ENCODE measurements at places on chromosomes 4 and X.

DNA sequence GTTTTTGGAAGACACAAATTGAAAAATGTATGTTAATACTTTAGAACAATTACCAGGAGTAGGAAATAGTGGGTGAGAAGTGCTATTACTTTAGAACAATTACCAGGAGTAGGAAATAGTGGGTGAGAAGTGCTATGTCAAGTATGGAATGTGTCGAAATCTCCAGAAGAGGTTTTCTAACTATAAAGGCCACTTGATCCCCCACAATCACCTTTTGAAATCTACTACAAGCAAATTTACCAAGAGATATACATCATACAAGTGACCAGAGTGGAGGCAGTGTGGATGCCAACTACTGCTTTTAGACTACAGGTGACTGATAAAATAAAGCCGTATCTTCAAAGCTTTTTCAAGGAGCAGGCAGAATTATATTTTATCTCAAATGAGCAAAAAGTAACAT, 43.1 kb downstream of the MAB21L2 start:
- no peak for DNase-seq

DNA sequence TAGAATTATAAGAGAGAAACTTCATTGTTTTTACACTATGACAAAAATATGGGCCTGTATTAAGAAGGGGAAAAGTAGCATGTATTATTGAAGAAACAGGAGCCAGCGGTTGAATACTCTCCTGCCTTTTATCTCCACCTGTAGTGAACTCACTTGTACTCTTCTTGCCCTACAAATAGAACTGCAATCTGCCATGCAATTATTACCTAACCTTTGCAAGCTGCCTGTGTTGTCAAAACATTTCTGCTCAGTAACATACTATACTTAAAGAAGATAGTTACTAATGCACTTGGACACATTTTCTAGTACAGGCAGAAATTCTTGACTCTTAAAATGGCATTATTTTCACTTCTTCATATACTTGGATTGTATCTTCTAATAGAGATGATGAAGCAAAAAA, 818.4 kb upstream of the GRID2 start:
- no peak for DNase-seq

DNA sequence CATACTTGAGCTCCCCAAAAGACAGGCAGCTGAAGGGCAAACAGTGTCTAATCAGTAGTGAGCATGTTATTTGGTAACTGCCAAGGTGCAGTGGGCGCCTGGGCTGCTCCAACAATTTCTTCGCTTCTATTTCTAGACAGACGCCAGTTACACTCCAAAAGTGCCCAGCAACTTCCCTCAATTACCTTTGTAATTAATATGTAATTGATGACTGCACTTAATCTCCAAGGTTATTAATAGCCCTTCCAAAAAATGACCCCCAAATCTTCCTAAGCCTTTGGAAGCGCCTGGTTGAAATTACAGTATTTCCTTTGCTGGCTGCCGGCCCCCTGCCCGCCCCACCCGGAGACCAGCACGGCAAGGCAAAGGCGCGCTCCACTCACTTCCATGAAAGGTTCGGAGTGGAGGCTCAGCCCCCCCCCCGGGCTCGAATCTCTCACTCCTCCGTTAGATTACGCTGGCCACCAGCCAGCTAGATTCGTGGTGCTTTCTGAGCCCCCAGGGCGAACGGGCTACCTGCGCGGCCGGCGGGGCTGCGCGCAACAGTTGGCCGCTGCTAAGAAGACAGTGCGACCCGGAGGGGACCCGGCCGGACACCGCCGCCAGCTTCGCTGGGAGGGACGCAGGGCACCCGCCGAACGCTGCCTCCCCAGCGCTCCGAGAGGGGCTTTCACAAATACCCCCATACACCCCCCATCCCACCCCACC, 1.9 kb downstream of the GPC4 start:
- DNase-seq: no peak

- DNase-seq: no peak
Observed at GRCh38 chr4:47704693-47705325, 133.1 kb downstream of the CORIN start.

GRCh38 chr4:149409555-149409962, 406.1 kb downstream of the IQCM start:
- no peak for DNase-seq

GRCh38 chrX:154356596-154356995, 17.8 kb downstream of the FLNA start:
- DNase-seq: no peak

- DNase-seq: no peak
Observed at GRCh38 chrX:652341-652741, 21.8 kb downstream of the SHOX start.

DNA sequence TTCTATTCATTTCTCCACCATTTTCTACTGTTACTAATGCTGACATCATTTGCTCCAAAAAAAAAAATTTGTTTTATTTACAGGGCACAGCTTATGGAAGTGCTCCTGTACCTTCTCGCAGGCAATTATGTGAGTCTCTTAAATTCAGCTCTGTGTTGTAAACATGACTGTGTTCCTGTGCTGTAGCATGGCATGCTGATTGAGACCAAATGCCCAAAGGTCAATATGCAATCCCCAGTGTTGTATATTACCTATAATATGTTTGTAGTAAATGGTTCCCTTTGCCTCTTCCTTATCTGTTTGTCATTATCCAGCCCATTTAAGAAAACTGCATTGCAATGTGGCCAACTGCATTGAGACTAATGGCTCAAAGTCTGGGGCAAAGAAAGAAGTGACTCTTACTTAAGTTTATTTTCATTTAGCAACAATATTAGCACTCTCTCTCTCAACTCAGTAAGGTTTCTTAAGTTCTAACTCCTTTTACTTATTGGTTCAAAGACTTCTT, 1020.0 kb upstream of the GRID2 start:
- no peak for DNase-seq

- no peak for DNase-seq
Observed at GRCh38 chrX:124127496-124127895, 166.0 kb downstream of the STAG2 start.

GRCh38 chr4:70182517-70183167, 12.9 kb upstream of the ODAM start:
- no peak for DNase-seq

GRCh38 chrX:24081661-24082154, 27.0 kb downstream of the EIF2S3 start:
- DNase-seq: peak; percentile 27

DNA sequence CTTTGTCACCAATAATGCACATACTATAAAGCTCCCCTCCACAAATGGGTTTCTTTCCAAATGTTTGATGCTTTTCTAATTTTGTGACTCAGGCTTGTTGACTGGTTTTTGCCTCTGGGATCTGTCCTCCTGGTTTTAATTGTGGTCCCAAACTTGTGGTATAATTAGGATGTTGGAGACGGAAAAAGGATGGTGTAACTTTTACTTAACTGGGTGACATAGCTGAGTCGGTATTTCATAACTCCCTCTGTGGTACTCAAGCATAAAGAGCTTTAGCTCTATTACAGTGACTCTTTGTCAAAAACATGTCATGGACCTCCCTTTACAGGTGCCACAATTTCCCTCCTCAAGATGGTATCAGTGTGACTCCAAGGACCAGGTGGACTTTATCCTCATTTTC, 119.7 kb upstream of the RBPJ start:
- no peak for DNase-seq

GRCh38 chr4:7209699-7210098, 17.4 kb downstream of the SORCS2 start:
- no peak for DNase-seq

- DNase-seq: no peak
Observed at GRCh38 chrX:44931441-44931973, 58.5 kb downstream of the KDM6A start.

GRCh38 chr4:152103181-152103901, 342.5 kb upstream of the GATB start:
- DNase-seq: no peak

GRCh38 chr4:113024388-113024787, 25.1 kb upstream of the ANK2 start:
- DNase-seq: no peak

DNA sequence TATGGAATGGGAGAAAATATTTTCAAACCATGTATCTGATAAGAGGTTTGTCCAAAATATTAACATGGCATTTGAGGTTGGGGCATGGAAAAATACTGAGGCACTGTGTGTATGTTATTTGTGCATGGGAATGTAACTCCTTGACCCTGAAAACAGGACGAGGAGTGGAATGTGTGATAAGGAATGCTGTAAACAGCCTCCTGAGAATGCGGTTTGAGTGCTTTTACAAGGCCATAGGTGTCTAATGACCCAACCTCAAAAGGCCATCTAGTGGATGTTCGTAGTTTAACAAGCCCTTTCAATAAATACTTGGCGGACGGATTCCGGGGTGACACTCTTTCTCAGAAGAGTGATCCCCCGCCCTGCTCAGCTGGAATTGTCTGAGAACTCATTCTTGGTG, 162.9 kb upstream of the USP9X start:
- no peak for DNase-seq

GRCh38 chr4:105179539-105180401, 33.1 kb downstream of the TET2 start:
- no peak for DNase-seq

DNA sequence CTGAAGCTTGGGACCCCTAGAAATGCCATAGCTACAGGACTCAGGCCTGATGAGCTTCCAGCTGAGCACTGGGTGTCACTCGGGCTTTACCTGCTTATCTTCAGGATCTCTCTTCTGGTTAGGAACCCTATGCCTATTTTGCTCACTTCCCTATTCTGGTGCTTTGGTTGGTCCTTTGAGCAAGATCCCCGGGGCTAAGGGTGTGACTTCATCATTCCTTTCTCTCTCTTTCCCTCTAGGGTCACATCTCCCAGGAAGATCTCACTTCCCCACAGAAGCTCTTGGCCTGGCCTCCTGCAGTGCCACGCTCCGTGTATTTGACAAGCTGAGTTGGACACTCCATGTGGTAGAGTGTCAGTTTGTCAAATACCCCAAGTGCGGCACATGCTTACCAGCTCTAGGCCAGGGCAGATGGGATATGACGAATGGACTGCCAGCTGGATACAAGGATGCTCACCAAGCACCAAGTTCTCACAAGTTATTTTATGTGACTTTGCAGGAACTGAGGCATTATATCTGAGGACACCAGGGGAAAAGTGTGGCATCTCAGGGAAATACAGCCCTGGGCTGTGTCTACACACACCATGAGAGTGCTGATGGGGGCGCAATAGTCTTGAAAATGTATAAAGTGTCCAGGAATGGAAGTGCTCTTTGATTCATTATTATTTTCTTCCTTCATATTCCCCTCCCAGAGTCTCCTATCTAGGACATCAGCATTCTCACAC, 21.1 kb downstream of the VSIG4 start:
- no peak for DNase-seq

DNA sequence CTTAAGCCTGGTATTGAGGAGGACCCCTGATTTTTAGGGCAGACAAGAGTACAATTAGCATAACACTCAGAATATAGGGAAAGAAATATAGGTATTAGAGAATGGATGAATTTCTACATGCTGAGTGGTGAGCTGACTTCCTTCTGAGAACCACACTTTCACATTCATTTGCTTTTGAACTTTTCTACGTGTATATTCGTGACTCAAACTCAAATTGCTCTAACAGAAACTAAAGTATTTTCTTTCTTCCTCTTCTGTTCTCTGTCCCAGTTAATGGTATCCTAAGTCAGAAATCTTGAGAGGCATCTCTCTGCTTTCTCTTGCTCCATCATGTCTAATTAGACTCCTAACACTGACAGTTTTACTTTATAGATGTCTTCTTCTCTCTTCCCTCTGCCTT, 103.2 kb upstream of the CITED1 start:
- DNase-seq: no peak

GRCh38 chr4:20464381-20464780, 212.7 kb downstream of the SLIT2 start:
- no peak for DNase-seq

- no peak for DNase-seq
Observed at GRCh38 chr4:173522160-173522950, 7.7 kb downstream of the HAND2 start.

DNA sequence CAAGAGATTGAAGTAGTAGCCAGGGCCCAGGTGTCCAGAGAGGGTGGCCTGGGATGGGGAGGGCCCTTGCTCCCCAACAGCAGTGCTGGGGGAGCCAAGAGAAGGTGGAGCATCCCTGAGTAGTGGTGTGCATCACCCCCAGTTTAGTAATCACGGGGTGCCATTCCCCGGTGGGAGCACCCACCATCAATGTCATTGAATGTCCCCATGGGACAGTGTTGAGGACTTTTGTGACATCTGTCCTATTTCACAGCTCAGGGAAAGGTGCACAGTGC, 4.4 kb upstream of the CPZ start:
- no peak for DNase-seq

DNA sequence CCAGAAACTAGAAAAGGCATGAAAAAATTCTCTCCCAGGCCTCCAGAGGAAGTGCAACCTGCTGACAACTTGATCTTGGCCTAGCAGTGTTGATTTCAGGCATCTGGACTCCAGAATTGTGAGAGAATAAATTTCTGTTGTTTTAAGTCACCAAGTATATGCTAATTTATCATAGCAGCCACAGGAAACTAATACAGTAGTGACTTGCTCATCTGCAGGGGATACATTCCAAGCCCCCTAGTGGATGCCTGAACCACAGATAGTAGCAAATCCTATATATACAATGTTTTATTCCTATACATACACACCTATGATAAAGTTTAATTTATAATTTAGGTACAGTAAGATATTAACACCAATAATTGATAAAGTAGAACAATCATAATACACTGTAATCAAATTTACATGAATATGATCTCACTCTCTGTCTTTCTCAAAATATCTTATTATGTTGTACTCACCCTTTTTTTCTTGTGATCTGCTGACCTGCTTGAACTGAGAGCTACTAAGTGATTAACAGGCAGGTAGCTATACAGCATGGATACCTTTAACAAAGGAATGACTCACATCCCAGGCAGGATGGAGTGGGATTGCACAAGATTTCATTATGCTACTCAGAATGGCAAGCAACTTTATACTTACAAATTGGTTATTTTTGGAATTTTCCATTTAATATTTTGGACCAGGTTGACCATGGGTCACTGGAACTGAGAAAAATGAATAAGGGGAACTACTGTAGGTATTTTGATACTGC, 501.1 kb downstream of the KCNIP4 start:
- no peak for DNase-seq

DNA sequence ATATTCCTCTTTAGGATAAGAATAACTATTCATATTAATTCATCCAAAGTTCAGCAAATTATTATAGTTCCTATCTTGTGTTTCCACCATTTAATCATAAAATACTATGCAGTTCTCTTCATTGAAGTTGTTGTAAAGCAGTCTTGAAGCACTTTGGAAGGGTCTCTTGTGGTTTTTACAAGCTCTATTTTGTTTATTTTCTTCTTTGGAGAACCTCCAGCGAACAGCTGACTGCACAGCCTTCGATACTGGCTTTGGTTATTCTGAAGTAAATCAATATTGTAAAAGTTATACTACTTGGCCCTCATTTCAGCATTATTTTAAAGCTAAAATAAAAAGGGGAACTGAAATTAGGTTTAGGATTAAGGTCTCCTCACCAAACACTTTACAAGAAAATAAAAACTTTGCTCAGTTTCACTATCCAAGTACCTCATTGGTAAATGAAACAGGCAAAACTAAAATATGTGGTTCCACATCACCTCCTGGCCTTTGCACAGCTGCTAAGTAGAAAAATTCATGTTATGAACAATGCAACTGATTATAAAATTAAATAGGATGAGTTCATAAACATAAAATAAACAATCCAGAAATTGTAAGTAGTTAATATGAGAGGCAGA, 1629.2 kb upstream of the ADGRL3 start:
- DNase-seq: no peak
